Activated T-cell treated with anti-CD3 and anti-CD28 coated beads for 24 hours (primary cell): ENCODE measurements at places on chromosomes 12 and 14.

GRCh38 chr12:5201554-5202218, 158.0 kb downstream of the KCNA5 start:
- no peak for DNase-seq

GRCh38 chr12:76060111-76060510, 24.4 kb downstream of the NAP1L1 start:
- no peak for DNase-seq

DNA sequence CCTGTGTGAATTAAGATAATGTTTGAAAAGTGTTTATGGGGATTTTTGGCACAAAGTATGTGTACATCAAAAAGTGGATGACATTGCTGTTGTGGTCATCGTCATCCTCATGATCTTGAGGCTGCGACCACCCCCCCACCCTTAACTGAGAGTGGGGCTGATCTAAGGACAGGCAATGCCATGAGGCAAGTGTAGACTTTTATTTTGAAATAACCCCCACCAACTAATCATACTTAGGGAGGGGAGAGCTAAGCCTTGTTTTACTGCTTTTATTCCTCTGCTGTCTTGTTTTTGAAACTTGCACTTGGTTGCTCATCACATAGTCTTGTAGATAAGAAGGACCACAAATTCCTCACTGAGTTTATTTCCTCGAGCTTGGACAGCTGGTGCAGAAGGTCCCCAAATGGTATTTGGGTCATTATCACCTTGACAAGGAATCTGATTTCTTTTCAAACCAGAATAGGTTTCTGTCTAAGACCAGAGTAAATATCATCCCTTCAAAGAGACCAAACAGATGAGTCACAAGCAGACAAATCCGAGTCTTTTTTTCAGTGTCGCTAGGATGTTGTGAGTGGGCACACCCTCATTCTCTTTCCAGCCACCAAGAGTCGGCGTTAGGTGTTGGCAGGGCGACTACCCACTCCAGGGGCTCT, 23.9 kb upstream of the SMOC1 start:
- no peak for DNase-seq

DNA sequence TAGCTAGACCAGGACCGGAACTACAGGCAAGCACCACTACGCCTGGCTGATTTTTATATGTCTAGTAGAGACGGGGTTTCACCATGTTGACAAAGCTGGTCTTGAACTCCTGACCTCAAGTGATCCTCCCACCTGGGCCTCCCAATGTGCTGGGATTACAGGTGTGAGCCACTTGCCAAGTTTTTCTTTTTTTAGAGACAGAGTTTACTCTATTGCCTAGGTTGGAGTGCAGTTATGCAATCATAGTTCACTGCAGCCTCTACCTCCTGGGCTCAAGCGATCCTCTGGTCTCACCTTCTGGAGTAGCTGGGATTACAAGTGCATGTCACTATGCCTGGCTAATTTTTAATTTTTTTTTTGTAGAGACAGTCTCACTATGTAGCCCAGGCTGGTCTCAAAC, 201.5 kb upstream of the TBX3 start:
- DNase-seq = no peak

DNA sequence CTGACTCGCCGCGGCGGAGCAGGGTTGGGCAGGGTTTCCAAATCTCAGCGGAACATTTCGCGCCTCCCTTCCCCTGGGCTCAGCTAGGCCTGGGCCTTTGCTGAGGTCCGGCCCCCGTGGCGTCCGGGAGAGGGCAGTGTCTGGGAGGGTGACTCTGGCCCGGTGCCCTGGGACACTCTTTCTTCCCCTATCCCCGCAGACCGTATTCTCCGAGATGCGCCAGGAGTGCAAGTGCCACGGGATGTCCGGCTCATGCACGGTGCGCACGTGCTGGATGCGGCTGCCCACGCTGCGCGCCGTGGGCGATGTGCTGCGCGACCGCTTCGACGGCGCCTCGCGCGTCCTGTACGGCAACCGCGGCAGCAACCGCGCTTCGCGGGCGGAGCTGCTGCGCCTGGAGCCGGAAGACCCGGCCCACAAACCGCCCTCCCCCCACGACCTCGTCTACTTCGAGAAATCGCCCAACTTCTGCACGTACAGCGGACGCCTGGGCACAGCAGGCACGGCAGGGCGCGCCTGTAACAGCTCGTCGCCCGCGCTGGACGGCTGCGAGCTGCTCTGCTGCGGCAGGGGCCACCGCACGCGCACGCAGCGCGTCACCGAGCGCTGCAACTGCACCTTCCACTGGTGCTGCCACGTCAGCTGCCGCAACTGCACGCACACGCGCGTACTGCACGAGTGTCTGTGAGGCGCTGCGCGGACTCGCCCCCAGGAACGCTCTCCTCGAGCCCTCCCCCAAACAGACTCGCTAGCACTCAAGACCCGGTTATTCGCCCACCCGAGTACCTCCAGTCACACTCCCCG, 3.0 kb downstream of the WNT1 start:
- no peak for DNase-seq

DNA sequence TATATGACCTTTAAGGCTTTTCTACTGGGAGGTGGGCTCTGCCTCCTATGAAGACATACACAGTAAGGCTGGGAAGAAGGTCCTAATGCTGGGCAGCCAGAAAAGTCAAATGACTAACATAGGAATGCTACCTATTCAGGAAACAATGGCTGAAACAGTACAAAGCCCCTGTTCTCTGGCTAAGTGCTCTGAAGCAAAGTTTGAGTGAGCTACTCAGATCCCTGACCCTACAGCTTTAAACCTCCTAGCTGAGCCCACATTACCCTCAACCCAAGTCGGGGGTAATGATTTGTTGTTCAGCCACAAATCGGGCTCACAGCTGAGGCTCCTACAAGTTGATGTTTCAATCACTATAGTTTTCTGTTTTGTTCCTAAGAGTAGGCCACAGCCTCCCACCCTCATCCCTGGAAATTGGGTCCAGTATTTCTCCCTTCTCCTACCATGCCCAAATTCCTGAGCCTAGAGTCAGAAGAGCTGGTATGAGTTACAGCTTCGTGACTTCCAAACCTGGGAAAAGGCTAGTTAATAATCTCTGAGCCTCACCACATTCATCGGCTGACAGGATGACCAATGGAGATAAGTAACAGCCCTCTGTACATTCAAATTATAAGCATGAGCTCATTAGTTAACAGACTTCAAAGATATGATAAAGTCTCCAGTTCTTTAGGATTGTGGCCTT, 46.5 kb downstream of the BTBD7 start:
- DNase-seq = no peak

DNA sequence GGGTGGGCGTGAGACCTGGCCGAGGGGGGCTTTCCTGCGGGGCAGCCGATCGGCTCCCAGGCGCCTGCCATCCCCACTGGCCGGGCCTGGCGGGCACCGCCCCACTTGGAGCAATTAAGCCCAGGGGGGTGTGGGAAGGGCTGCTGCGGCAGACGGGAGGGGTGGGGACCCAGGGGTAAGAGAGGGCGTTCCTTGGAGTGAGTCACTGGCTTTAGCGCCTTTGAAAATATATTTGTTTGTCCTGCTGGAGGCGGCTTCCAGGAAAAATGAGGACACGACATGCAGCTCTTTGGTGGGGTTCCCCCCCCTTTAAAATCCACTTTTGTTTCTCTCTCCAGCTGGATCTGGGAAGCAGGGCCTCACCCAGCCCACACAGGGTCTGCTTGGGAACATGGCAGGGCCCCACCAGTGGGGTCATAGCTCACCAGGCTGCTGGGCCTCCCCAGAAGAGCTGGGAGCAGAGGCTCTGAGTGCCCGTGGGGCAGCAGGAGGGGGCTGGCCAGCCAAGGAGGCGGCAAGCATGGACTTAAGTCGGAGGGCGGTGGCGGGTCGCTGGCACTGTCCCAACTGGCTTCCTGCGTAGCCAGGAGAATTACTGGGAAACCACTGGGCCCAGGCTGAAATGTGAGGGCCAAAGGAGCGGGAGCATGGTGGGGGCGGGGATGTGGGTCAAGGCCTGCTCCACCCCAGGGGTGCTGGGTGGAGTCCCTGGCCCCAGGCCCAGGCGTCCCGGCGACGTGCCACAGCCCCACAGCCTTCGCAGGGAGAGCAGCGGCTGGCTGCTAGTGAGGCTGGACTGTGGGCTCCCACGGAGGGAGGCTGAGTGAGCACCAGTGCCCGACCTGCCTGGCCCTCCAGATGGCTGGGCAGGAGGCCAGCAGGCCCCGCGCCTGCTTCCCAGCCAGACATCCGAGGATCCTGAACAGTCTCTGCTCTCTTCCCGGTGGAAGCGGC, 128.0 kb downstream of the RFLNA start:
- DNase-seq = no peak
